ENCODE measurements at places on chromosomes 11 and 22.

DNA sequence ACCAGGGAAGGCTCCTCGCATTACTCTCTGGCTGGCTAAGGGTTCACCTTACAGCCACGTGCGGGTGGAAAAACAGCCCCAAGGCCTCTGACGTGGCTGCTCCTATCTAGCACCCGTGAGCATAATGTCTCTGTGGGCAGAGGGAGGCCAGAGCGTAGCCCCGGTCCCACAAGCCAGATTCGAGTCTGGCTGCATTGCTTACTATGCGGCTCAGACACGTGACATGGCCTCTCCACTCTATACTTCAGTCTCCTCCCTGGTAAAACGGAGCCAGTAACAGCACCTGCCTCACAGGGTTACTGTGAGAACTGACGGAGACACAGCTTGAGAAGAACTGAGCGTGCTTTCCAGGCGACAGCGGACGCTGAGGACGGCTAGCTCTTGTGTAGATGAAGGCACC is 105.8 kb upstream of the BID start:
- no peak for DNase-seq

DNA sequence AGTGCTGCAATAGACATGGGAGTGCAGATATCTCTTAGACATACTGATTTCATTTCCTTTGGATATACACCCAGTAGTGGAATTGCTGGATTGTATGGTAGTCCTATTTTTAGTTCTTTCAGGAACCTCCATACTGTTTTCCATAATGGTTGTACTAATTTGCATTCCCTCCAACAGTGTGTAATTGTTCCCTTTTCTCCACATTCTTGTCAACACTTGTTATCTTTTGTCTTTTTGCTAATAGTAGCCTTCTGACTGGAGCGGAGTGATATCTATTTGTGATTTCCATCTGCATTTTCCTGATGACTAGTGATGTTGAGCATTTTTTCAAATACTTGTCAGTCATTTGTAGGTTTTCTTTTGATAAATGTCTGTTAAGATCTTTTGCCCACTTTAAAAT is 128.9 kb downstream of the CTNND1 start:
- no peak for DNase-seq

DNA sequence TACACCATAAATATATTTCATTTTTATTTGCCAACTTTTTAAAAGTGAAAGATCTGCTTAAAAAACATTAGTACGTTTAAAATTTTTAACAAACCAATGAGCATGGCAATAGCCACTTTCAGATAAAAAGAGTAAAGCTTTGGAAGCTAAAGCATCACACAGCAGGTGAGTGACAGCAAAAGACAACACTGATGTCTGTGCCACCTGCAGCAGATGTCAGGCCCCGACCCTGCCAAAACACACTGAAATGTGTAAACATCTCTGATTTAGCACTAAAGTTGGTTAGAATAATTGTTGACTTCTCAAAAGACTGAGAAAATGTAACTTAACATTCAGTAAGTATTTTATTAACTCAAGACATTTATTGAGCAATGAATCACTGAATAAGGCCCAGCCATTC is 232.9 kb downstream of the DLG2 start:
- no peak for DNase-seq

GRCh38 chr11:63592975-63593395 is 21.2 kb downstream of the PLAAT3 start:
- no peak for DNase-seq

GRCh38 chr11:72591785-72592502 is 82.3 kb downstream of the PDE2A start:
- DNase-seq: peak; percentile 75

DNA sequence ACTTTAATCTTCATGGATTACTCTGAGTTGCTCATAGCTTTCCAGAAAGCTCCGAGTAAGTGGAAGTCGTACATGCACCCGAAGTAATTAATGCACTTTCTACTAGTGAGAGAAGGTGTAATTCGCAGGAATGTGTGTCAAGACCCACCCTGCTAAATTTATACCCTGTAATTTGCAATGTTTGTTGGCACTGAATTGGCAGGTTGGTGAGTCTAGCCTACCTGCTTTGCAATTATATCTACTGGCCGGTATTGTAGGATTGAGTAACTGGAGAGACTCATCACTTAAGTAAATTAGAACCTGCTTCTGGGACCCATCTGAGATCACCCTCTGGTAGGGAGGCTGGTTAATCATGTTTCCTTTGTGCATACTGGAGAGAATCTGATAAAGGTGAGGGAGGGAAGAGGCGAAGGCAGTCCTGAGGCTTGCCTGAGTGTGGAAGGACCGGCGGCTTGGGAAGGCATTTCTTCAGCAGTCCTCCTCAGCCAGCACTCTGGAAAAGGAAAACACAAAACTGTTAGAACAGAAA is 63.3 kb downstream of the LDLRAD3 start:
- no peak for DNase-seq

- no peak for DNase-seq
Observed at GRCh38 chr11:20032127-20032526, 128.1 kb downstream of the DBX1 start.

DNA sequence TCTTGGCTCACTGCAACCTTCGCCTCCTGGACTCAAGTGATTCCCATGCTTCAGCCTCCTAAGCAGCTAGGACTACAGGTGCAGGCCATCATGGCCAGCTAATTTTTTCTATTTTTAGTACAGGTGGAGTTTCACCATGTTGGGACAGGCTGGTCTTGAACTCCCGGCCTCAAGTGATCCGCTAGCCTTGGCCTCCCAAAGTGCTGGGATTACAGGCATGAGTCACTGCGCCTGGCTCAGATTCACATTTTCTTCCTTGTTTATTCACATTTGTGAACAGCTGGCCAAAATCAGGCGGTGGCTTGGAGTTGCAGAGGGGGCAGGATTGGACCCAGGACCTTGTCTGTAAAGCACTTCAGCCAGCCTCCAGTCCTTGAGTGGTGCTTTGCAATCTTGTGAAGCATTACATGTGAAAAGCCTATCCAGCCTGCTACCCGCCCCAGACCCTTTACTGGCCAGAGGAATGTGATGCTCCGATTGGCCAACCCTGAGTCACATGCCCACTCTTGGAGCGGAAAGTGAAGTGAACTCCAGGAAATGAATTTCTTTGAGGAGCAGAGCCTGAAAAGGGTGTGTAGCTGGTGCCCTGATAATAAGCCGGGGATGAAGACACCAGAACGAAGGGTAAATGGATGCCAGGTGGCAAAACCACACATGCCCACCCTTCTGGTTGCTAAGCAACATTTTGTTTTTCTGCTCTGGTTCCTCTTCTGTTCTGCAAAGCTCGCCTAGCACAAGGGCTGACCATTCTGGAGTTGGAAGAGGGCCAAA is 62.6 kb upstream of the PTPRJ start:
- peak; percentile 95 for DNase-seq

DNA sequence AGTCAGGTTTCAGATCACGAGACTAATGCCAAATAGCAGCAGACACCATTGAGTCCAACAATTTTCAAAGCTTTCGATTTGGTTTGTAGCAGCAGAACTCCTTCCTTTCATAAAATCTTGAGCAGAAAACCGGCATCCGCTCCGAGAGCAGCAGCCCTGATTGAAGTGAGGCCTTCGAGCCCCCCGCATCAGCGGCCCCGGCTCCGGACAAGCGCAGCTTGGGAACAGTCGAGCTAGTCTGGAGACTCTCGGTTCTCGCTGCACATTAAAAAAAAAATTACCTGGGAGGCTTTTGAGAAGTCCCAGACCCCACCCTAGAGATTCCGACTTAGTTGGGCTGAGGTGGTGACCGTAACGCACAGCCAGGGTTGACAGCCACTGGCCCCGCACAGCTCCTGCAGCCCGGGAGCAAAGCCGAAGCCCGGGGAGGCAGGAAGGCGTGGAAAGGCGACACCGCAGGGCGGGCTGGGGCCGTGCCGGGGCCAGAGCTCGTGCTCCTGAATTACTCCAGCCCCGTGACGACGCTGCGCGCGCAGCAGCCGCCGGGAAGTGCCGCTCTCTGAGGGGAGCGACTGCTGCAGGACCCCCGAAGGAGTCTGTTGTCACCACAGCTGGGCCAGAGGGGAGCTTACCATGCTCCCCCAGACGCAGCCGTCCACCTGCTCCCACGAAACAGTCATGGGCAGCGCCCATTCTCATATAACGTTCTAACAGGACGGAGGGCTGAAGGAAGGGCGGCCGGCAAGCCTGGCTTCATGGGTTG is 57.8 kb downstream of the SPATA19 start:
- DNase-seq: peak; percentile 4

- no peak for DNase-seq
Observed at GRCh38 chr22:50486561-50487289, at the start of gene MIOX. Gene MIOX, plus strand, starts transcription at chr22:50486859. Its CDS starts 39 bp downstream, at chr22:50486898.

- DNase-seq: peak; percentile 37
Observed at GRCh38 chr11:112320668-112321067, 60.0 kb upstream of the PLET1 start.

- DNase-seq: no peak
Observed at GRCh38 chr11:130457623-130458409, 9.4 kb downstream of the ADAMTS15 start.

DNA sequence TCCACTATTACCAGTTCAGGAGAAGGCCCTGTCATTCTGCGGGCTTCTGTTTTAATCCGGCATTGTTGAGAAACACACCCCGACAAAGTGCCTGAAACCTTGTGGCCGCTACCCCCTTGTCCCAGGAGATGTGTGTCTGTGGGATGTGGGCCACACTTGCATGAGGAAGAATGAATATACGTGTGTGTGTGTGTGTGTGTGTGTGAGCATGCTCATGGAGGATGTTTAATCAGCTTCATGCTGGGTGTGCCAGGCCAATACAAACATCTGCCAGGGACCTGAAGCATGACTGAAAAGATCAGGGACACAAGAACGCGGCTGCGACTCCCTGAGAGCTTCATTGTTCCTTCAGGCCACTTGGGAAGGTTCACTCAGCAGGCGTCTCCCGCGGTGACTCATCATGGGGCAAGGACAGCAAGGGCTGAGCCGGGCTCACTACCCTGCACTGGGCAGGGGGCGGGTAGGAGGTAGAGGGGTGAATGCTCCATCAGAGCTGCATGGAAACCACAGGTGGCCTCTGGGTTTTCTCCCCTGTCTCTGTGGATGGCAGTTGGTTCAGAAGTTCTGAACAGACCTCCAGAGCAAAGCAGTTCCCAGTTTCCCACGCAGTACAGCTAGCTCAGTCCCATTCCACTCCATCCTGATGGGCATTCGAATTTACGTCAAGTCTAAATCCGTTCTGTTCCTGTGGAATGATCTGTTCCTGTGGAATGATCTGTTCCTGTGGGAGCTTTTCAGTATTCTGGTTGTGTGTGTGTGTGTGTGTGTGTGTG is 7.0 kb upstream of the MALAT1 start:
- peak; percentile 88 for DNase-seq

- no peak for DNase-seq
Observed at GRCh38 chr11:12403997-12404350, 26.6 kb downstream of the PARVA start.

GRCh38 chr22:42743501-42743991 is 22.9 kb upstream of the A4GALT start:
- DNase-seq: no peak

DNA sequence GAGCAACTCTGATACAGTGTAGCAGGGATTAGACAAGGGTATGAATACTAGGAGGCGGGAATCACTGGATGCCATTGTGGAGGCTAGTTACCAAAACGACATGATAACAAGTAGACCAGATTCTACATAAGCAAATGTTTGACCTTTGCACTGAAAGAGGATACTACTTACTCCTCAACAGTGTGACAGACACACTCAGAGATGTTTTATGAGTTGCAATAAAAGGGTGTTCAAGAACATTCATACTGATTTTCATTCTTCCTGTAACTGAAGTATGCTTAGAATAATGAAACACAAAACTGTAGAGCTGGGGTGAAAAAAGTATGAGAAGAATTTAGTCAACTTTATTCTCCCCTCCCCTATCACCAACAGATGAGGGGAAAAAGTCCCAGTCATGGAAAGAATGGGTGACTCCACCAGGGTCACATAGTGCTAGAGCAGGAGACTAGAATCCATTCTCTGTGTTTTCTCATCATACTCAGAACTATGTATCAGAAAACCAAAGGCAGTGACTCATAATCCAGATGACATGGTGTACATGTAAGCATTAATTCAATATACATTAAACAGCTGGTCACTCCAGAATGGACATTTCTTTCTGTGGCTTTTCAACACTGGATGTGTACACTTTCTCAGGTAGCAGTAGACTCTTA is 32.8 kb downstream of the ARHGAP20 start:
- DNase-seq: no peak

DNA sequence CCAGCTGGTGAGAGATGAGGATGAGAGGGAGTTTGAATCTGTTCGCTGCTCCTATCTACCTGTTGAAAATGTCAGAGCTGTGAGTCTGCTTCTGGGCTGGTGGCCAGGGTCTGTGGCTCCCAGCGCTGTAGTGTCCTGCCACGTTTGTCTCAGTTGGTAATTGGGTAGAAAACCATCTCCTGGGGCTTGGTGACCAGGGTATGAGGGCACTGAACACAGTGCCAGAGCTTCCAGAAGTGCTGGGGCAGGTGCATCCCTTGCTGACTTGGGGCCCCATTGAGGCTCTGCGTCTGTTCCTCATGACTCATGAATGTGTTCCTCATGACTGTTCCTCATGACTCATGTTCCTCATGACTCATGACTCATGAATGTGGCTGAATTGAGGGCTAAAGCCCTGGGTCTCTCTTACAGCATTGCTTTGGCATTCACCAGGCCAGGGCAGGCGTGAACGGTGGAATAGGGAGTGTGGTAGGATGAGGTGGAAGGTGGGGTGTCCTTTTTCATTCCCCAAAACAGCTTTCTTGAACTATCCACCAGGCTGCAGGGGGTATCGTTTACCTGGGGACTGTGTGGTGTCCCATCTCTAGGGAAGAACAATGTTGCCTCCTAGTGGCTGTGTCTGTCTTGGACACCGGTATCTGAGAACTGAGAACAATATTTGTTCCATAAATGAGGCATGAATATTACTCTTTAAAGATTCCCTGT is 139.5 kb downstream of the COMMD9 start:
- DNase-seq: no peak

DNA sequence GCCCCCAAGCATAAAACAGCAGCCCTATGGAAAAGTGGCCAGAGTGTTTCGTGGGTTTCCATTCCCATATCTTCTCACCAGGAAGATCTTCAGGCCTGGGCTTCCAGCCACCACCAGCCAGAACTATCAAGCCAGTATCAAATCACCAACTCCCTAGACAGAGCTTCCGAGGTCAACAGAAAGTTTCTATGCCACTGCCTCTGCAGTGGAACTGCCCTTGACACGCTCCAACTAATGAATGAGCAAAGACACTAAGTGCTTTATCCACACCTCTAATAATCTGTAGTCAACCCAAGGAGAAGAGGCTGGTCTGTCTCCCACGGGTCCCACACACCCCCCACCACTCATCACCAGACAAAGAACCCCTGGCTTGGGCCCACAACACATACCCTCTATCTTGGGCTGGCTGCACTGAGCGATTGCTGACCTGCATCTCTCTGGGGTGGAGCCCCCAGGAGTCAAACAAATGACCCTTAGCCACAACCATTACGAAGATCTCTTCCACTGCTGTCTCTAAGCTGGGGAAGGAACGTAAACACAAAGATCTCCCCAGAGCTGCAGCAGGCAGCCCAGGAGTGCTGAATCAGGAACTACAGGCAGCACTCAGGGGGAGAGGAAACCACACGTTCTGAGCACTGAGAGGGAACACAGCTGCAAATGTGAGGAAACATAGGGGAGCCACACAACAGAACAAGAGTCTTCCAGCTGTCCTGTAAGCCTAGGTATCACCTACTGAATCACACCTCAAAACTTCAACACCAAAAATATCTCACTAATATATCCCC is 9.7 kb downstream of the OR5AN1 start:
- DNase-seq: no peak
